Amygdala (tissue), 56 donors: ENCODE measurements at places on chromosomes 12 and 14.

DNA sequence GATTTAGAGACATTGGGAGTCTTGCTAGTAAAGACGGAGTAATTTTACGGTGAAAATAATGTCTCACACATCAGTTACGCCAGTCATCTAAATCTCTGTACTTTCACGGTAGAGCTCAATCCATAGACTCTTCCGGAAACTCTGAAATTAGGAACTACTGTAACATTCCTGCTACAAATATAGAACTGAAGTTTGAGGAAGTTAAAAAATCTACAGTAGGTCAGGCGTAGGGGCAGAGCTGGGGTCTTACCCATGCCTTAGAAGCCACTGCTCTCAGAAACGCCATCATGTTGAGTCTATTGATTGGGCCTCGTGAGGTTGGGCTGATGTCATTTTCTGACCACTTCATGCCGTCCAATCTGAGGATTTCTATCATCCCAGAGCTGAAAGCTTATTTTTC, 1029.8 kb upstream of the TMEM132C start:
- no peak for DNase-seq

GRCh38 chr12:12821975-12822374, 8.8 kb downstream of the DDX47 start:
- no peak for DNase-seq

DNA sequence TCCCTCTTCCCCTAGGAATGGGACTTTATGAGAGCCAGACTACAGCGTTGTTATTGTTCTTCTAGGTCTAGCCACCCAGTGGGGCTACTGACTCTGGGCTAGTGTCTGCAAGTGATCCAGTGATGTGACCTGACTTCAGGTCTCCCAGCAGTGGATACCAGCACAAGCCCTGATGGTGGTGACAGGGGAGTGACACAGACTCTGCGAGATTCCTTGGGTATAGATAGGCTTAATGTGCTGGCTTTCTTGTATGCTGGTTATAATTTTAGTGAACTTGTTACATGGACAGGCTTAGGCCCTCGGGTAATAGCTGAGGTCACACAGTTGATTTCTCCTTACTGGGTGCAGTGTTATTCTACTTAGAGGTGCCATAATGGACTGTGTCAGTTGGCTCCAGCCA, 106.9 kb downstream of the TBC1D30 start:
- no peak for DNase-seq

- DNase-seq: no peak
These were observed 49.1 kb downstream of the CYP46A1 start for GRCh38 chr14:99733211-99733539.

GRCh38 chr14:71365361-71365760, 458.1 kb downstream of the PCNX1 start:
- DNase-seq: no peak

GRCh38 chr14:105011312-105011990, 9.4 kb downstream of the CDCA4 start:
- DNase-seq: no peak

DNA sequence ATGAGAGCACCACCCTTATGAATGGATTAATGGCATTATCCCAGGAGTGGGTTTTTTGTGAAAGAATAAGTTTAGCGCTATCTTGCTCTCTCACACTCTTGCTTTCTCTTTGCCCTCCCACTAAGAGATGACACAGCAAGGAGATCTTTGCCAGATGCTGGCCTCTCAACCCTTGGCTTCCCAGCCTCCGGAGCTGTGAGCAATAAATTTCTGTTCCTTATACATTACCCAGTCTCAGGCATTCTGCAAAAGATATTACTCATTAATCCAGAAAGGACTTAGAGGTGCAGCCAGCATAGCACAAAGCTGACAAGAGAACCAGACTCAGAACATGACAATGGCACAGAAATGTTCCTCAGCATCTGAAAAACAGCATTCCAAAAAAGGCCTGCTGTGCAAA, 190.6 kb downstream of the ITPR2 start:
- DNase-seq: no peak
